HL-60 (cell line): ENCODE measurements at places on chromosomes 12 and 14.

- DNase-seq = no peak
These were observed 125.9 kb downstream of the PAPOLA start for GRCh38 chr14:96627811-96628775.

DNA sequence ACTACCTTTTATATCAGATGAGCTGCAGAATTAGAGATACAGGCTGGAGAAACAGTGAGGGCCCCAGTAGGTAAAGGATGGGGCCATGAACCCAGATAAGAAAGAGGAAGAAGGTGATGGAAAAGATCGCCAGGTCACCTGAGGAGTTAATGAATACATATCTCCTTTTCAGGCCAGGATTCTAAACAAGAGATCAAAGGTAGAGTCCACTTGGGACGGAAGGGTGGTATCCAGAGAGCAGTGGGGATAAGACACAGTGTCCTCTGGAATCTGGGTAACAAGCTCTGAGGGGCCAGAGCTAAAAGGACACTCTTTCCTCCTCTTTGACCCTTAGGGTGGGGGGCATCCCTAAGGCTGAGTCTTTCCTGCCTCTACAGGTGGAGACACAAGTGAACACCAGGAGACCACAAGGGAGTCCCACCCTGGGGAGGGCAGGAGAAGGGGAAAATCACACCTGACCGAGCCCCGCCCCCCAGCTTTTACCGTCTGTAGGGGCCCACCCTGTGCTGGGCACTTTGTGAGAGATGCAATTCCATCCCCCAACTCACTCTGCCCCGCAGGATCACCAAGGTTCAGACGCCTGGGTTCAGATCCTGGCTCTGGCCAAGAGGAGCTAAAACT lies 27.3 kb downstream of the SERPINA1 start:
- no peak for DNase-seq

GRCh38 chr12:95918194-95918993 lies 24.0 kb downstream of the CCDC38 start:
- DNase-seq = peak; percentile 60

- DNase-seq = no peak
These were observed 949.2 kb downstream of the TRHDE start for GRCh38 chr12:73221398-73221797.

GRCh38 chr14:98169170-98169587 lies 1102.8 kb downstream of the BCL11B start:
- no peak for DNase-seq

- DNase-seq = no peak
These were observed 153.0 kb downstream of the PCNX1 start for GRCh38 chr14:71060274-71060673.

- DNase-seq = peak; percentile 42
These were observed 42.4 kb upstream of the SGPP1 start for GRCh38 chr14:63770187-63770807.

- no peak for DNase-seq
These were observed 20.8 kb downstream of the SERPINA1 start for GRCh38 chr14:94367347-94368242.

DNA sequence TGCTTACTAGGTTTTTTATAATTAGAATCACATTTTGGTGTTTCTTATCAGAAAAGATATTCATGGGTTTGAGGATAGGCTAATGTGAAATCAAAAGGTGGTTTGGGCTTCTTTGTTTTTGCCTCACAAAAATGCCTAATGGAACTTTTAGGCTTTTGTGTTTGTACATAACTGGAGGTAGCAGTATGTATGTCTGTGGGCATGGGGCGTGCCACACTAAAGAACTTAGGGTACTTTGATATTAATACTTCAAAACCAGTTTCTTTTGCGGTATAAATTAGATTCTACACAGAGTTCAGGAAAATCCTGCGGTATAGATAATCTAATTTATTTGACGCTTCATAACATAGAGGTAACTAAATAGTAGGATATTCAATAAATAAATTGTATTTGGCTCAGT lies 1.9 kb downstream of the ETV6 start:
- DNase-seq = no peak

- no peak for DNase-seq
These were observed 59.4 kb downstream of the ATG14 start for GRCh38 chr14:55352201-55352600.

- DNase-seq = no peak
These were observed 134.4 kb downstream of the DACT1 start for GRCh38 chr14:58772116-58772515.

GRCh38 chr14:97924922-97925613 lies 1127.9 kb downstream of the VRK1 start:
- DNase-seq = no peak

DNA sequence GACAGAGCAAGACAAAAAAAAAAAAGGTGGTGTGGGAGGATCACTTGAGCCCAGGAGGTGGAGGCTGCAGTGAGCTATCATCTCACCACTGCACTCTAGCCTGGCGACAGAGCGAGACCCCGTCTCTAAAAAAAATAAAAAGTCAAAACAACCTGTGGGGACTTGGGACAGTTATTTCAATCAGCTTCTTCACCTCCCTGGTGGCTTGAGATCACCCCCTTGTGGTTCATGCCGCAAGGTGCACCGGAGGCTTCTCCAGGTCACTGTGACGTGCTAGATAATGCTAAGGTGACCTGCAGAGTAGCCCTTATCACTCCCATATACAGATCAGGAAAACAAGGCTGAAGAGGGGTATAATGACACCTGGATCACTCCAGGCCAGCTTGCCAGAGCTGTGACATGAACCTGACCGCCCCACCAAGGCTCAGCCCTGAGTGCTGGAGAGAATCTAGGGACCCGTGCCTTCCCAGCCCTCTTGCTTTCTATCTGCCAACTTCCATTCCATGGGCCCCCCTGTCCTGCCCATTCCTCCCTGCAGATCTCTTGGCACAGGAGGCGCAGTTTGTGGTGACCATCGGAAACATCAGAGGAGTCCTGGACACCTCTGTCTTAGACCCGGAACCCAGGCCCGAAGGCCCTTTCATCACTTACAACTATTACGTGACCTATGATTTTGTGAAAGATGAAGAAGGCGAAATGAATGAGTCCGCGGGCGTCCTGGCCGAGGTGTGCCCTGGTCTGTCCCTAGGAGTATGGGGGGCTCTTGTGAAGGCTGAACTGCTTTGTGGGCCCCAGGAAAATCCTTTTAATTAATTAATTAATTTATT lies 8.1 kb downstream of the LRRC43 start:
- DNase-seq = peak; percentile 26

GRCh38 chr14:74653386-74654138 lies 41.5 kb upstream of the LTBP2 start:
- DNase-seq = no peak

DNA sequence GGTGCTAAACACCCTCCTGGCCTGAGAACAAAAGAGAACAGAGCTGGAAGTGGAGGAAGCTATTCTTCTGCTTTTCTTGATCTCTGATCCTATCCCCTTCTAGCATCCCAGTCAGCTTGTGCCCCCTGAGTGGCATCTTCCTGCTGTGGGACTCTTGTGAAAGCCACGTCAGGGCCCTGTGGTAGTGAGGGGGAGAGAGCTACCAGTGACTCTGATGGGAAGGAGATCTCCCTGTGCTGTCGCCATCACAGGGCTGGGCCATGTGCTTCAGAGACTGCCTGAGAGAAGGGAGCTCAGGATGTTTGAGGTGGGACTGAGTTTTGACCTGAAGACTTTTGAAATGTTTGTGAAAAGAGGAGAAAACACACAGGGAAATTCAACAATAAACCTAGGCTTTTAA lies 107.6 kb upstream of the FUT8 start:
- no peak for DNase-seq

DNA sequence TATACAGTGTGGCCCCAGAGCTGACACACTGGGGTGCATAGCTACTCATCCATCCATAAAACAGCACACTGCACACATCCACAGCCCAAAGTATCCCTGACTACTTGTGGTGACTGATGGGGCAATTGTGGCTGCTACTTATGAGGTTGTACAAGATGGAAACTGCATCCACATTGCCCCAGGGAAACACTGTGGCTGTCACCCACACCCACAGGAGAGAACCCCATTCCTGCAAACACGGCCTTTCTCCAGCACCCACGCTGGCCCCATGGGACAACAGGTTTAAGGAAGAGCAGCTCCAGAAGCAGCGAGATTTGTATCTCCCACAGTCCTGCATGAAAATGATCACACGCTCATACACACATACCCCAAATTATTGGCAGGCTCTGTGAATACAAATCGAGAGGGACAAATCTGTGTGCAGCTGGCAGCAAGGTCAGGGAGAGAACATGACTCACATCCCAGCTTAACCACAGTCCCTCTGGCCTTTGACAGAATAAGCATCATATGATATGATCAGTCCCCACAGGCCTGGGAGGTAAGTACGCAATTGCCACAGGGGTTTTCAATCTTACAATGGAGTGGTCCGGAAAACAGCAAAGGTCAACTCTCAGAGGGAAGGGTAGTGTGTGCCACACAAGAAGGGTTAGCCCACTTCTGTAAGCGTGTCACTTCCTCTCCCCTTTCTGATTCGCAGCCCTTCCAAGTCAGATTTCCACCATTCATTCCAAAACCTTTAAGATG lies 61.9 kb downstream of the ESR2 start:
- DNase-seq = no peak

GRCh38 chr14:68365228-68365627 lies 427.6 kb downstream of the ZFP36L1 start:
- DNase-seq = no peak

DNA sequence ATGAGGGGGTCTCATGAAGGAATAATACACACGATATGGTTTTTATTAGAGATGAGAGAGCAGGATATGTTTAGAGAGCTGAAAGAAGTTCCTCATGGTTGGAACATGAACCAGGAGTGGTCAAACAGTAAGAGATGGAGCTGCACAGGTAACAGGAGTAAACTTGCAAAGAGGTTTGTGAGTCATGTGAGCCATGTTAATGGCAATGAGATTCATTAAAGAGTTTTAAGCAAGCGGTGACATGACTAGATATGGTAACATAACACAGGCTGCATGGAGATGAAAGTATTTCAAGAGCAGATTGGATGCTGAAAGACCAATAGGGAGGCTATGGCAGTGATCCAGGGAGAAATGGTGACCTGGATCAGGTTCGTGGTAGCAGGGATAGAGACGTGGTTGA lies 62.6 kb upstream of the SSTR1 start:
- DNase-seq = no peak

- DNase-seq = no peak
These were observed 20.1 kb upstream of the KRT7 start for GRCh38 chr12:52212701-52213563.

- DNase-seq = no peak
These were observed 527 bp downstream of the CAMKK2 start for GRCh38 chr12:121295746-121296617.

DNA sequence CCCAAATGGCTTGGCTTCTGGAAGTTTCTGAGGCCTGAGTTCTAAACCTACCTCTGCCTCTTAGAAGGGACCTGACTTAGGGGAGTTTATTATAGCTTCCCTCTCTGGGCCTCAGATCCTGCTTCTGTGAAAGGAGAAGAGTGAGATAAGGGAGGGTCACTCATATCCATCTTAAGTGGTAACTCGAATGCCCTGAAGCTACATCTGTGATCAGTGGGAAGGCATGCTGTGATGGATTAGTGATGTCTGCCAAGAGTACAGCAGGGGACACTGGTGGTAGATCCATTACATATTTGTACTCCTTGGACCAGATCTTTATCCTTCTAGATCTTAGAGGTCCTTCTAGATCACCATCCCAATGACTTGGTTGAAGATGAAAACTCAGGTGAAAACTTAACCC lies 97.8 kb upstream of the NOS1 start:
- DNase-seq = no peak

- DNase-seq = no peak
These were observed 240.4 kb downstream of the ASCL1 start for GRCh38 chr12:103197725-103198388.

DNA sequence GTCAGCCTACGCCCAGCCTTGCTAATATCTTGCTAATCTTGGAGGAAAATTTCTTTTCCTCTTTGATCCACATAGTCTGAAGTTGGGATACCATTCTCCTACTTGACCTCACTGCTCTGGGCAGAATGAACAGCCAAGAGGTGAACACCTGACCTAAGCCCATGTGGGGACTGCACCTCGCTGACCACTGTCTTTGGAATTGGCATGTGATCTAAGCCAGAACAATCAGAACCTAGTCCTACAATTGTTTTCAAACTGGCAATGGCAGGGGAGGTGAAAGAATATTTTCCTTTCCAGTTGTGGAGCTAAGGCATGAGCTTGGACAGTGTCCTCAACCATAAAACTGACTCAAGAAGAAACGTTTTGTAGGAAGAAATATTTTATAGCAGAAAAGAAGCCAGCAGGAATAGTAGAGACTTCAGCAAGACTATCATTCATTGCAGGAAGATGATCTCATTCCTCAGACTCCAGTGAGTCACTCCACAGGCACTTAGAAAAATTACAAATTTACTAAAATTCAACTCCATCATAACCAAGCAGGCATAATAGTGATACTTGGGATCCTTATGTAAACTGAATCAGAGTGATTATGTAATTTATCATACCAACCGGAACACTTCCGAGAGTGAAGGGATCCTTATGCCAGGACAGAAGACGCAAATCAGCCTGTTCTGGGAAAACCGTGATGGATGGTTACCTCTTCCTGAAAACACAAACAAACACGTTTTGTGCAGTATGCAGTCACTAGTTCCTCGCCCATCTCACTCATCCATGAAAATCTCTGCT lies 14.7 kb downstream of the PTPRO start:
- DNase-seq = no peak

DNA sequence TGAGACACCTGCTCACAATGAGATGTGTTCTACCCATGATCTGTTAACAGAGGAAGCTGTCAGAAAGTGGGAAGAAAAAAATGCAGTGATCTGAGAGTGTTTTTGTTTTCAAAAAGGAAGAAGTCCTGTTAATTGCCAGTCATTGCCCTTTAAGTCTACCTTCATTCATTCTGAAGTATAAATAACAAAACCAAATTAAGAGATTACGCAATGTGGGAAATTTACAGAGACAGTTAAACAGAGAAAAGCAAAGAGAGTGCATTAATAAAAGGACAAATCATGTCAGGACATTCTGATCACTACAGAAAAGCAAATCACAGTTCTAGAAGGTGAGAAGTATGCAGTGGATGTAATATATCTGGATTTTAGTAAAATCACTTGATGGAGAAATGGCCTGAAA lies 154.2 kb downstream of the NRXN3 start:
- no peak for DNase-seq

DNA sequence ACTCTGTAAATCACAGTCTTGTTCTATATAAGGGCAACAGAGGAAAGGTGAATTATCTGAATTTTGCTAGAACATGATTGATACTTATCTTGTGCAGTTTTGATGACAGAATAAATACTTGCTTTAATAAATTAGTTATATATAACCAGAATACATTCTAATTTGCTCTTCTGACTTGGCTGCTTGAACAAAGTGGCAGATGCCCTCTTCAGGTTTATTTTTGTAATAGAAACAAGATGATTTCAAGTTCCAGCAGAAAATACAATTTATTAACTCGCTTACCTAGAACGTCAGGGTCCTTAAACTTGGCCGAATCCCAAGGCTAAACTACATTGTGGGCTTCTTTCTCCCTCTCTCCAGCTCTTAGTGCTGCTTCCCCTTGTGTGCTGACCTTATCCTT lies 57.6 kb upstream of the SSTR1 start:
- no peak for DNase-seq
